ENCODE measurements at places on chromosomes 16 and 17.

GRCh38 chr16:47461598-47462266 is 601 bp downstream of the PHKB start:
- peak; percentile 16 for DNase-seq

DNA sequence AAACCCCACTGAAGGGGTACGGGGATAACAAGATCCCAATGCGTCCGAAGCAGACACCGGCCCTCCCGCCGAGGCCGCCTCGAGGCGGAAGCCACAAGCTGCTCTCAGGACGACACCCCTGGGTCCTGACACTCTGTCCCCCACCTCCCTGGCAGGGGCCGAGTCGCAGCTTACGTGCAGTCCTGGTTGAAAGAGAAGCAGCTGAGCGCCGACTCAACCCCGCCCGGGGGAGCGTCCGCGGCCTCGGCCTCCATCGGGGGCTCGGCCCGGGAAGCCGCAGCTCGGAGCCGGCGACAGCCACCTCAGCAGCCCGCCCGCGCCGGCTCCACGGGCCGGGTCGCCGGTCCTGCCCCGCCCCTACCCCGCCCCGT is at the start of gene WIPI1:
WIPI1 (minus strand) TSS at position 329 of the 371 bp plus-strand sequence; CDS start at position 254, 75 bp downstream.
- no peak for DNase-seq

DNA sequence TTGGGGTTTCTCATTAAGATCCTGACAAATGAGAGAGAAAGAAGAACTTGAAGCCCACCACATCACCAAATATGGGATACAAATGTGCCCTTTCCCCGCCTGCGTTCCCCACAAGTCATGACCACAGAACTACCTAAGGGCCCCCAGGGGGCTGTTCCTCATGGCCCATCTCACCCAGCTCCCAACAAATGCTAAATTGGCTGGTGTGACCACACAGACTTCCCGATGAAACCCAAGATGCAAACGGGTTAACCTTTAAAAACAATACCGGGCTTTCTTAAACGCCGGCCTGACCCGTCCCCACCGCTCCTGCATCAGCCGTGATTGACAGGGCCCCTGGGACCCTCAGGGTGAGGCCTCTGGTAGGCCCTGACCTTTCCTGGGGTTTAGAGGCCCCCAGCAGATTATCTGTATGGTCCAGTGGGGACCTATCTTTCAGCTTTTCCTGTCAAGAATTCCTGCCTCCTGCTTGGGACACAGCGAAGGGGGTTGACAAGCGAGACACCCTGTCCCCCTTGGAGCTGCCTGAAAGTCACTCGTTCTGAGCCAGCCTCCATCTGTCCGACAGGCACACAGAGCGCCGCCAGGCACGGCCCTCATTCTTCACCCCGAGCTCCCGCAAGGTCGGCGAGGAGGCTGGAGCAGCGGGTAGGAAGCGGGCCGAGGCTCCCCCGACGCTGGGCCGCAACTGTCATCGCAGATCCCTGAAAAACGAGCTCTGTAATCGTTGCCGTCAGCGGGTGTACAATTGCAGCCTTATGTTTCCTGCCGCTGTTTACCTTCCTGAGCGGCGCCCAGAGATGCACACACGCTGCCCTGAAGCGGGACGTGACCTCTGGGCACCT is 300.1 kb downstream of the FOXL1 start:
- DNase-seq: no peak

GRCh38 chr17:16953841-16954240 is 18.1 kb downstream of the TNFRSF13B start:
- DNase-seq: no peak

DNA sequence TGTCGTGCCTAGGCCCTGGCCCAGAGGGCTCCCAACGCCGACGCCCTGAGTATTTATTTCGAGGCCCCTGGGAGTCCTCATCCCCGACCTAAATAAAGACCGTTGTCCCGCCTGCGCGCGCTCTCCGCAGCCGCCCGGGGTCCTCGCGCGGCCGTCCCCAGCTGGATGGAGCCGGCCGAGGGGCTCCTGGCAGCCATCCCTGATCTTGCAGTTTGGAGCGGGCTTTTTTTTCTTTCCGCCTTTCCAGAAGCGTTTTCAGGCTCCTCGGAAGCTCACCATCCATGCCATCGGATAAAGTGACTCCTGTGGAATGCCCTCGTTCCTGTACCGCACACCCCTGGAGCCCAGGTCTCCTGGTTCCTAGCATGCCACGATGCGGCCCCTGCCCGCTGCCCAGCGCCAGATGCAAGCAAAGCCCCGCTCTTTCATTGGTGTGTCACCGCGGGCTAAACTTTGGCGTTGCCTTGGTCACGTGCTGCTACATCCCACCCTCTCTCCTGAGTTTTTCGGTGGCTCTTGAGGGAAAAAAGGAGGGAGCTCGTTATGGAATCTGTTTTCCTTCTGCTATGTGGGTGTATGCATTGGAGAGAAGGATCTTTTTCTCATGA is 716 bp downstream of the TMEM94 start:
- peak; percentile 25 for DNase-seq

- peak; percentile 66 for DNase-seq
Measured at GRCh38 chr16:88681084-88681680, 5.1 kb downstream of the SNAI3 start.
